ENCODE measurements at places on chromosomes 5 and 9.

DNA sequence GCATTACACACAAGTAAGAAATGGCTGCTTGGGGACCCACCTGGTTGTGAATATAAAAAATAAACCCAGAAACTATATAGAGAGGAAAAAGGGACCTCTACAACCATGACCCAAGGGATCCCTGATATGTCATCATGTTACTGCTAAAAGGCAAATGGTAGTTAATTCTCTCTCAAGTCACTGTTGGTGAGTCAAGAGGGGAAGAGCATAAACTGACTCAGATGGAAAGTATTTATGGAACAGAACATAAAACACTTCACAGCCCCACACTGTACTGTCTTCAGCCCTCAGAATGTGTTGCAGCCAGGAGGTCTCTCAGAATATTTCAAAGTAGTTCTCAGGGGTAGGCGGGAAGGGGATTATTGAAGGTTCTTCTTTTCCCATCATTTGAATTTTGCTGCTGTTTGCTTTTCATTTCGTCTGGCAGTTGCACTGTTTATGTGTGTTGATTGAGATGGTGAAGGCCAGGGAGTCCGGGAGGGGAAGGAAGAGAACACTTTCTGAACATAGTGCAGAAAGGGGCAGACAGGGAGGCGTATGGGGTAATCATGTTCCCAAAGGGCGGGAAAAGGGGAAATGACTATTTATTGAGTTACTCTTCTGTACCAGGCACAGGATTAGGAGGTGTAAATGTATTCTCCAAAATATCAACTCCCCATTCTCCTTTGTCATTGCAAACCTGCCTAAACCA, 85.5 kb downstream of the TEK start:
- DNase-seq, result no peak

DNA sequence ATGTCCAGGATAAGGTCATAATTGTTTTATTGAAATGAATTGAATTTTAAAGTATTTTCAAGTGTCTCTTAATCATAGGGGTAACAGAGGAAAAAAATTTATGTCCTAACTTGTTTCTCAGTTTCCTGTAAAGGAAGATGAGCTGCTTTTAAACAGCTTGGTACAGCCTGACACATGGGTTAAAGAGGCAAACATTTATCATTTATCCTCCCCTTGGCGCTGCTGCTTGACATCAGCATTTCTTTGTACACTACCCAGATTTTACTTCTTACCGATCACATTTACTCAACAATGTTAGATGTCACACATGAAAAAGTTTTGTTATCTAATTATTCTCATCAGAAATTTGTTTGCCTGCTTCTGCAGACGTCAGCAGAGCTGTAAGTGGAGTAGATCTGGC, 79.4 kb upstream of the CTSL start:
- DNase-seq, result no peak

- no peak for DNase-seq
Measured at GRCh38 chr5:63351164-63351563, 611.1 kb downstream of the HTR1A start.

DNA sequence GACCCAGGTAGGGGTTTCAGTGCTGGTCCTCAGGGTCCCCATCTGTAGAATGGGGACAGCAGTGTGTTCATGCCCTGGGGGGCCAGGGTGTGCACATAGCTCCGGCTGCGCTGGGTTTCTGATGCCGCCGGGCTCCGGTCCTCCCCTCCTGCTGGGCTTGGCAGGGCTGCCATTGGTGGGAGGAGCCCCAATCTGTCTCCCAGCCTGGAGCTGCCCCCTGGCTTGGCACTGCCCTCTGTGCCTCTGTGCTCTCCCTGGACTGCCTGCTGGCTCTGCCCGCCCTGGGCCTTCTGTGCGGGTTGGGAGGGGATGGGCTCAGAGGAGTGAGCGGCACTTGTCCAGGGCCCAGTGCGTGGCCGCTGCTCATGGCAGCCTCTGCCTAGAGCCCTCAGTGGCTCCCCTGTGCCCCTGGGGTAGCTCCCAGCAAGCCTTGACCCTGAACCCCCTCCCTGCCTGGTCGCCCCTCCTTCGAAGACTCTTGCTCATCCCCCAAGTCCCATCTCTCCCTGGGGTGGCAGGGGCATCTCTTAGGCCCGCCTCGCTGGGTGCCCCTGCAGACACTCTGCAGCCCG, 35.7 kb downstream of the RXRA start:
- no peak for DNase-seq

GRCh38 chr5:35924122-35924949, 14.1 kb downstream of the CAPSL start:
- no peak for DNase-seq

GRCh38 chr9:6007770-6008168, 7.7 kb downstream of the RANBP6 start:
- DNase-seq, result peak; percentile 59

DNA sequence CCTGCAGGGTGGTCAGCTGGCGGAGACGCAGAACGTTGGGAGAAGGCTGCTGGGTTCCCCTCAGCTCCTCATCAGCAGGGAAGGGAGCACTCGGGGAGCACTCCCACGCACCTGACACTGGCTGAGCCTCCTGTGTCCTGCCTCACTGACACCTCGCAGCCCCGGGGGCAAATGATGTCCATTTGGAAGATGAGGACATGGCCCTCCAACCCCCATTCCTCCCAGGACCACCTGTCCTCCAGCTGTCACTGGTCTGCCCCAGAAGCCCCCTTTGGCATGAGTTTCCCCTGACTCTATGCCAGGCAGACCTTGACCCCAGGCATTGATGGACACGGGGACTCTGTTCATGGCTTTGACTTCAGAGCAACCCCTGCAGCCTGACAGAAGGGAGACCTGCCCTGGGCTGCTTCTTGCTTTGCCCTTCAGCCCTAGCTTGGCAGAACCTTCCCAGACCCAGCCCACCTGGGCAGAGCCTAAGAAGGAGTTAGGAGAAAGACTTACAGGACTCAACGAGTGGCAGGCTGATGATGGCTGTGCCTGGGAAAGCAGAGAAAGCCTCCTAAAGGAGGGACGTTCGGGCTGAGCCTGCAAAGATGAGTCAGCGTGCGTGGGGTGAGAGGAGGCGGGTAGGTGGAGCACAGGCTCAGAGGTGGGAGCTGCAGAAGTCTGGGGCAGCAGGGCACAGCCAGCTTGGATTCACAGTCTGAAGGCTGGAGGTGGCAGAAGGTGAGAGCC, 90.6 kb downstream of the LMX1B start:
- DNase-seq, result no peak

DNA sequence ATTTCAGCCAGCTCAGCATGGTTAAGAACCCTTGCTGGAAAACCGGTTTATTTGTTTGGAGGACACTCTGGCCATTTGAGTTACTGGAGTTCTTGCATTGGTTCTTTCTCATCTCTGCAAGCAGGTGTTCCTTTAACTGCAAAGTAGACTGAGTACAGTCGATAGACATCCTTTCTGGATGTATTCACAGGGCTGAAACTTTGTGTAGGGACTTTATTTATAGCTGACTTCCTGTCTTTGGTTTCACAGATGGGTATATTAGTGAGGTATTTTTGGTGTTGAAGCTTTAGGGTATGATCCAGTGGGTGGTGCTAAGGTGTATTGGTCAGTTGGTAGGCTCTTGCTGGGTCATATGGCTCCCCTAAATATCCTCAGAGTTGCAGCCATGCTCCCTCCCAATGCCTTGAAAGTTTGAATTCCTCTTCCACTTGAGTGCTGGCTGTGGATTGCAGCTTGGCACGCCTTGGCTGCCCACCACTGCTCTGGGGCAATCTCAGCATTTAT, 666.0 kb upstream of the COX7C start:
- DNase-seq, result no peak

GRCh38 chr9:136367296-136368145, 4.0 kb upstream of the DNLZ start:
- DNase-seq, result no peak

GRCh38 chr5:23823521-23823920, 316.1 kb downstream of the PRDM9 start:
- DNase-seq, result no peak

- DNase-seq, result no peak
Measured at GRCh38 chr9:110583237-110583636, 3.7 kb upstream of the SVEP1 start.

GRCh38 chr9:113581865-113582697, 118.6 kb downstream of the RGS3 start:
- DNase-seq, result peak; percentile 75

GRCh38 chr5:72191404-72191803, 84.1 kb downstream of the MAP1B start:
- DNase-seq, result no peak

GRCh38 chr9:114155995-114156656, 789 bp downstream of the COL27A1 start:
- no peak for DNase-seq

DNA sequence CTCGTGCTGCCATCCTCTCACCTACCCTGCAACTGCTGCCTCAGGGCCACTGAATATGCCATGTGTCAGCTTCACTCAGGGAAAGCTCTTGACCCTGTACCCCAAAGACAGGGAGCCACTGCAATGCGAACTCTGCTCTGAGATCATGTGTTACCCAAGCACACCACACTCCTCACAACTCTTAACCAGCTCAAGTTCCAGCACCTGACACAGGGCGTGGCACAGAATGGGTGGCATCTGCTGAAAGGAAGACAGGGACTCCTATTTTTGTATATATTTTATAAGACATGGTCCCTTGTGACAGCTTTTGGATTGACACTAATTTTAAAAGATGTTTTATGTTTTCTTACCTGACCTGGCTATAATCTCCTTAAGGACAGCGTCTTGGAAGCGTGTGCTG, 10.7 kb downstream of the PHYKPL start:
- no peak for DNase-seq

DNA sequence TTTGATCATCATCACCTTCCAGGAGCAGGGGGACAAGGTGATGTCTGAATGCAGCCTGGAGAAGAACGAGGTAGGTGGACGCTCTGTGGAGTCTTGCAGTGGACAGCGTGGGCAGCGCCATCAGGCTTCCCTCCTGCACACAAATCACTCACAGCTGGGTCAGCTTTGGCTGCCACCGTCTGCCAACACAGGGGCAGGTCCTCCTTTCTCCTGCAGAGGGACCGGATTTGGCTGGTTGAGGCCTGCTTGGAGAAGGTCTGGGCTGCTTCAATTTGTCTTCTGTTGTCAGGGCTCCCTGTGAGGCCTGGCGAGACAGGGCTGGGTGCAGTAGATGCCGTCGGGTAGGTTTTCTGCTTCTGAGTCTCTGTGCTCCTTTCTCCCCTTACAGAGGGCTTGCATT, 180.6 kb downstream of the CACNA1B start:
- DNase-seq, result no peak

DNA sequence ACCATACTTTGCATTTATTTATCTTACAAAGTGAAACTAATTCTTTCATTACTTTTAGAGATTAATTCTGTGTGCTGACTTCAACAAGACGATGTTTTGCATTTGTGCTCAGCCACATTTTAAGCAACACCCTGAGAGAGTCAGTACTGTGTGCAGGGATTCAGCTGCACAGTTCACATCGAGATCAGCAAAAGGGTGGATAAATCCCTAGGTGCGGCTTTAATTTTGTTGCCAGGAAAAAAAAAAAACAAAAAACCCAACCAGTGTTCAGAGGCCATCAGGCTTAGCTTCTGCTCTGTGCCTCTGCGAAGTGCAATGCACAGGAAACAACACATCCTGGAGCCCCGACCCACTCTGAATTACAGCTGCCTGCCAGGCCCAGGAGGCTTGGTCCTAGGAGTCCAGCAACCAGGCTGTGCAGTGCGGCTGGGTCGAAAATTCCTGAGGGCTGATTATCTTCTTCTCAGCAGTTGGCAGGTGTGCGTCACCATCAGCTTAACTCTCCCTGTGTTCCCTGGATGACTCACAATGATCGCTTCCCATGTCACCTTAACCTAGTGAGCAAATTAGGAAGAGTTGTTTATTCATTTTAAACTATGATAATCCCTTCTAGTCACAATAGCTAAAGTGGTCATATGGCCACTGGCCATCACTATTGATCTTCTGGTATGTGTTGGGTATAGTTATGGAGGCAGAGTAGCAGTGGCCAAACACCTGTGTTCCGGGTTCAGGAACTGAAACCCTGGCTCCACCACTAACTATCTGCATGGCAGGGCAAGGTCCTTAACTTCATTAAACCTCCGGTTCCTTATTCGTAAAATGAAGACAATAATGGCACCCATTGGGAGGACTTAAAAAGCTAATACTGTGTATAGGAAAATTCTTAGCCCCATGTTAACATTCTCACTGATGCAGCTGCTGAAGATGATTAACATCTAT, 31.2 kb upstream of the NDUFB6 start:
- DNase-seq, result no peak

- DNase-seq, result no peak
Measured at GRCh38 chr9:124764774-124765438, 6.2 kb downstream of the NR6A1 start.

- no peak for DNase-seq
Measured at GRCh38 chr5:83764101-83764500, 43.4 kb upstream of the HAPLN1 start.

GRCh38 chr9:120235081-120235480, 344.9 kb downstream of the CDK5RAP2 start:
- DNase-seq, result no peak

DNA sequence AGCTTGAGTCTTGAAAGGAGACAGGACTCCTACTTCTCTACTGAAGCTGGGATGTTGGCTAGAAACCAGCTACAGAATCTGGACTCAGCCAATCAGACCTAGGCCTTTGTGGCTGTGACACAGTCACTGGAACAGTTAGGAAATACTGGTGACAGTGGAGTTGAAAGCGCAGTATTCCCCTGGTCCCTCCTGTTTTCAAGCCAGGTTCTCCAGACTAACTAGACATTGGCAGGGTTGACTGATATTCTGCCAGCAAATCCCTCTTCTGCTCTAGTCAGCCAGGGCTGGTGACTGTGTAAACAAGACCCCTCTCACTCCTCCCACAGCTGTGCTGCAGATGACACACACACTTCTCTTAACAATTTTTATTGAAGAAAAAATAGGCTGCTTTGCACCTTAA, 8.7 kb downstream of the SHROOM1 start:
- DNase-seq, result no peak

- DNase-seq, result no peak
Measured at GRCh38 chr5:160605266-160605665, 183.6 kb downstream of the PTTG1 start.

GRCh38 chr5:152711801-152712388, 306.8 kb upstream of the NMUR2 start:
- DNase-seq, result no peak

DNA sequence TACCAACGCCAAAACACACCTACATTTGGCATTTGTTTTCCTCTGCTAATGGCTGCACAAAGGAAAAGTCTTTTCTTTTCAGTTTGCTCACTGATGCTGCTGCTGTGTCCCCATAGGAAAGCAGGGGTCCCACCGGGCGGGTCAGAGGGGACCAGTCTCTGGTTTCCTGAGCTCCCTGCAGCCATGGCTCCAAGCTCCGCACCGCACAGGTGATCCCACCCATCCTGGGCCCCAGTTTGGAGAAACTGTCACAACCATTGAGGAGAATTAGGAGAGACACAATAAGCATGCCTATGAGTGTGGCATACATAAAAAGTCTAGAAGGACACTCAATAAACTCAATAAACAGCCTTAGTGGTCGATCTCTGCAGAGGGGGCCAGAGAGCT, 19.9 kb downstream of the MED10 start:
- DNase-seq, result no peak

DNA sequence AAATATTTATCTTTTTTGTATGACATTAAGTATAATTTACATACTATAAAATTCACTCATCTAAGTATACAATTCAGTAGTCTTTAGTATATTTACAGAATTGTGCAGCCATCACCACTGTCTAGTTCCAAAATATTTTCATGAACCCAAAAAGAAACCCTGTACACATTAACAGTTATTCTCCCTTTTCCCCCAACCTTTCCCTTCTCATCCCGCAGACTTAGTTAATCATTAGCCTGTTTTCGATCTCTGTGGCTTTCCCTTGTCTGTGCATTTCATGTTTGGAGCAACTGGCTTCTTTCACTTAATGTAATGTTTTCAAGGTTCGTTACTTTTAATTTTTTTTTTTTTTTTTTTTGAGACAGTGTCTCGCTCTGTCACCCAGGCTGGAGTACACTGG, 37.5 kb downstream of the MTREX start:
- no peak for DNase-seq

GRCh38 chr9:15377625-15378540, 44.8 kb upstream of the SNAPC3 start:
- DNase-seq, result no peak

Data from stimulated activated CD8-positive, alpha-beta memory T cell treated with anti-CD3 and anti-CD28 coated beads, Interleukin-15, amount 100 ng/mL, for 48 hours (primary cell).